ENCODE measurements at places on chromosomes 4 and X.

GRCh38 chr4:123215536-123215935 is 181.1 kb upstream of the SPRY1 start:
- no peak for DNase-seq

- no peak for DNase-seq
Observed at GRCh38 chr4:151678048-151678872, 82.5 kb downstream of the GATB start.

DNA sequence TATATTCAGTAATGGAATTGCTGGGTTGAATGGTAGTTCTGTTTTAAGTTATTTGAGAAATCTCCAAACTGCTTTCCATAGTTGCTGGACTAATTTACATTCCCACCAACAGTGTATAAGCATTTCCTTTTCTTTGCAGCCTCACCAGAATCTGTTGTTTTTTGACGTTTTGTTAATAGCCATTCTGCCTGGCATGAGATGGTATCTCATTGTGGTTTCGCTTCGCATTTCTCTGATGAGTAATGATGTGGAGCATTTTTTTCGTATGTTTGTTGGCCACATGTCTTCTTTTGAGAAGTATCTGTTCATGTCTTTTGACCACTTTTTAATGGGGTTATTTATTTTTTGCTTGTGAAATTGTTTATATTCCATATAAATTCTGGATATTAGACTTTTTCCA is 13.6 kb upstream of the MAGED4B start:
- no peak for DNase-seq

DNA sequence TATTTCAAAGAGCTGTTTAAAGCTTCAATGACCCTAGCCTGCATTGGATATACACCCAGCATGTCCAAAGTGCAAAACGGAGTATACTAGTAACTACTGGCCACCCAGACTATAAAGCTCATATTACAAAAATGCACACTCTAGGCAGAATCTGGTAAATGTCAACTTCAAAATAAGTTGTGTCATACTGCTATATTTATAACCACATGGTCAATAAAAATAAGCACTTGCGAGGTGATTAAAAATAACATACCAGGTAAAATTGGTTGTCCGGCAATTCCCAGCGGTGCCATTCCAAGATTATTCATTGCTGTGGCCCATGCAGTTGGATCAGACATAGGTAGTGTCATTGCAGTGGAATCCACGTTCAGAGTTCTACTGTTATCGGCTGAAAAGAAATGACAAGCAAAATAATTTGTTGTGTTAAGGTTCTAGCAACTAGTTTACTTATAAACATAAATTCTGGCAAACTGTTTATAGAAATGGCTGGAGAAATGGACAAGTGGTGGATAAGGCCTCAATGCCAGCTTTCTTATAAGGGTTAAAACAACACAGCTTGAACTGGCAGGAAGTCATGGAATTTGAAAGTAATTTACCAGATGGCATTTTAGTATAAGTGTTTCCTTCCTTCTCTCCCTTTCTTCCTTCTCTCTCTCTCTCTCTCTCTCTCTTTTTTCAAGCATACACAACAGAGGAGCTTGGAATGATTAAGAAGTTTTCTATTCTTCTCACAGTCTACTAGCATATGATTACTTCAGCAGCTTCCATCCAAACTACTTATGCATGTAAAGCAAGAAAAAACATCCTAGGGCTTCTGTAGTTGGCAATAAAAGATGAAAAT is 199.9 kb downstream of the ENOX2 start:
- DNase-seq, result no peak

DNA sequence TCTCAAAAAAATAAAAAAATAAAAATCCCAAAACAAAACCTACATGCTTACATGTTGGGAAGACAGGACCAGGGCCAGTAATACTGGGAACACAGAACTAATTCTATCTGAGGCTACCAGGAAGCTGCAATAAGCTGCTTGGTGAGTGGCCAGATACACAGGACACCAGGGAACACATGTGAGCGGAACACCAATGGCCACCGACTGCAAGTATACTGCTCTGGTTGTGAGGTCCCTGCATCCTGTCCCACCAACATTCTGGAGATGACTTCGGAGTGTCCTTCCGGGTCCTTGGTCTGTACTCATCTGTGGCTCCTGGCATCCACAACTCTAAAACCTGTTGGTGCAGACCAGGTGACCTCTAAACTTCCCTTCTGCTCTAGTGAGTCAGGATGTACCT is 2.7 kb downstream of the TNIP2 start:
- DNase-seq, result no peak

GRCh38 chrX:110318664-110318968 is 731 bp upstream of the AMMECR1 start:
- DNase-seq, result no peak
